ENCODE measurements at places on chromosomes 1 and 21. TPM values are rescaled to one million over a fixed set of nuclear protein-coding genes. Genes with fewer than 3 reads are reported as not detected.

The SCP2 gene
- total RNA-seq: 168 TPM

The RXFP4 gene
- total RNA-seq: not detected

The FUCA1 gene
- total RNA-seq: 69.2 TPM

The LCE6A gene
- not detected for total RNA-seq

The SMIM1 gene
- total RNA-seq: 7.0 TPM

The SLC44A5 gene
- 0.66 TPM for total RNA-seq

The AADACL4 gene
- 0.16 TPM for total RNA-seq

The LENEP gene
- not detected for total RNA-seq

The CYP4Z1 gene
- 0.22 TPM for total RNA-seq

The FCGR2B gene
- total RNA-seq: 19.7 TPM

The WNT9A gene
- total RNA-seq: 3.1 TPM

The TAS1R1 gene
- total RNA-seq: not detected

DNA sequence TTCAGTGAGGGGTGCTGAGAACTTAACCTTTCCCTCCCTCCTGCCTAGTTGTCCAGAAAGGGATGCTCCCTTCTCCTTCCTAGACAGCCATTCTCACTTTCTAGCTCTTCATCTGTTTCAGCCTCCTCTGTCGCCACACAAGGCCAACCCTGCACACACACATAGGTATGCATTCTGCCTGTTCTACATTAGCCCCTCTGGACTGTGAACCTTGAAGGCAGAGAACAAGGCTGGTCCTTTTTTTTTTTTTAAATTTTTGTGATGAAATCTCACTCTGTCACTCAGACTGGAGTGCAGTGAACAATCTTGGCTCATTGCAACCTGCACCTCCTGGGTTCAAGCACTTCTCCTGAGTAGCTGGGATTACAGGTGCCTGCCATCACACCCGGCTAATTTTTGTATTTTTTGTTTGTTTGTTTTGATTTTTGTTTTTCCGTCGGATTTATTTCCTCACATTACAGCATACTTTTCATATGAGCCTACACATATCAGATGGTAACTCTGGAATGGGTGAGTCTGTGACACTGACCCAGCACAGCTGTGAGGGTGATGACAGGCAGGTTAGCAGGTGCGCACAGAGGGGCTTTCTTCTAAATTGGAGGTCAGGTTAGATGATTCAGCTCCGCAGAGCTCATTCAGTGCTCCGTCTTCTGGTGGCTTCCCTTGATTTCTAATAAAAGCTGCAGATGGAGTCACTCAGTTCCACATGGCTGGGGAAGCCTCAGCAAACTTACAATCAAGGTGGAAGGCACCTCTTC is 4.9 kb upstream of the AKR1A1 start:
- DNase-seq: no peak

- DNase-seq: peak; percentile 67
These were observed 354.8 kb upstream of the NFIA start for GRCh38 chr1:60727552-60727951.

- no peak for DNase-seq
These were observed 342.0 kb downstream of the SIPA1L2 start for GRCh38 chr1:232287676-232288569.

DNA sequence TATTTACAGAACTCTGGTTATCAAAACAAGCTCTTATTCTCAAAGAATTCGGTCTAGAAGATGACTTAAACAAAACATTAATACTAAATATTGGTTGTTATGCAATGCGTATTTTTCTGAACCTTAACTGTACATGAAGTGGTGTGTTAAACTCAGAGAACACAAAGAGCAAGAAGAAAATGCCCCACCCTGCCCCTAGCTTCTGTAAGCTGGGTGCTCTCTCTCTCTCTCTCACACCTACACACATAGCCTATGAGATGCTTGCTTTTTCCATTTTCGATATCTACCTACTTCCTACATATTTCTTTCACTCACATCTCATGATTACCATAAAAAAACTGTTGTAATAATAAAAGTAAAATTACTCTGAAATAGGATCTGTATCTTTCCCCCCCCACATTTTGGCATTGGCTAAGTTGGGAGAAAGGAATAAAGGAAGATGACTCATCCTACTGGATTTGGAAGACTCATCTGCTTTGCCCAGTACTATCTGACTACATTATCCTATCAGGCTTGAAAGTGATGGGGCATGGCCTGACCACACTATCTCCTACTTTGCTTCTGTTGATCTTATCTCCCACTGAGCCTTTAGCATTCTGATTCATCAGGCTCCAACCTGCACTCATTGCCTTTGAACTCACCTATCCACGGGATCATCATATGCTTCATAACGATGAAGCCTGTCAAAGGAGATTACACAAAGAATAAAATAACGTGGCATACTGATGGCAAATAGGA is 2.9 kb downstream of the CRYZ start:
- no peak for DNase-seq

- DNase-seq: no peak
These were observed 24.0 kb downstream of the NPHP4 start for GRCh38 chr1:5968161-5968736.

DNA sequence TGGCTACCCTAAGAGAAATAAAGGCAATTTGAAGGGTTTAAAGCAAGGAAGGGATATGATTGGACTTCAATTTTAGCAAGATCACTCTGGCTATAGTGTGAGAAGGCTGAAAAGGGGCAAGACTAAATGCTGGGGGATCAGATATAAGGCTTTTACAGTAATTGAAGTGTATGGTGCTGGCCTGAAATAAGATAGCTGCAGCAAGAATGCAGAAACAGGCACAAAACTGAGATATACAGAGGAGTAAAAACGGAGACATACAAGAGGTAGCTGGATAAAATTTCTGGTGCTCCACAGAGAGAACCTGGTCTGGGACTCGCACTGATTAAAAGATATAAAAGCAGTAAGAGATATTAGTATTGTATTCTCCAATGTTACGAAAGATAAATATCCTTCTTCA is 92.0 kb downstream of the DENND1B start:
- DNase-seq: no peak

GRCh38 chr1:206768472-206769303 is 1.9 kb upstream of the IL19 start:
- DNase-seq: no peak

DNA sequence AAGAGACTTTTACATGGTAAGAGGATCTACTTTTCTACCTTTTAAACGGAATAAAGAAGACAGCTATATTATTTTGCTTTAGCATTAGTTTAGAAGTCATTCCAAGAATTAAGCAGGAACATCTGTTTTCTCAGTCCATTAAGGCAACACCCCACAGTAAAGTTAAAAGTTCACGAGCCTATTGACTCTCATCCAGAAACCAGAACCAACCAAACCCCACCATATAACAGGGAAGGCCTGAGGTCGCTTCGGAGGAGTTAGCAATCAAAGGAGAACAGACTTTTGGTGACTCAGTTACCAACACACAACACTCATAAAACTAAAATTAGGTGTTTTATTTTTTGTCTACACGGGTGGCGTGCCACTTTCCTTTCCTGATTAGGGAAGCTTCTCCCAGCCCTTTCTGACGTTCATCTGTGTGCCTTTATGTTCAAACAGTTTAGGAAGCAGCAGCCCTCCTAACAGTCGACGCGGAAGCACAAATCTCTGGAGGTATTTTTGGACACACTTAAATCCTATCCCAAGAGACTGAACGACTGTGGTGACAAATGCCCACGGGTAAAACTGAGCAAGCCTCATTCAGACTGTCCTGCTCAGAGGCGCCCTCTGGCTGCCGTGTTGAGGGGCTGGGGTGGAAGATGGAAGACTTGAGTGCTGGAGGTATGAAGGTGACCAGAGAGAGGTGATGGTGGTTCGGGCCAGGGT is 8.6 kb upstream of the PLA2G2C start:
- peak; percentile 79 for DNase-seq

- no peak for DNase-seq
These were observed 107.2 kb downstream of the AKT3 start for GRCh38 chr1:243742819-243743218.

DNA sequence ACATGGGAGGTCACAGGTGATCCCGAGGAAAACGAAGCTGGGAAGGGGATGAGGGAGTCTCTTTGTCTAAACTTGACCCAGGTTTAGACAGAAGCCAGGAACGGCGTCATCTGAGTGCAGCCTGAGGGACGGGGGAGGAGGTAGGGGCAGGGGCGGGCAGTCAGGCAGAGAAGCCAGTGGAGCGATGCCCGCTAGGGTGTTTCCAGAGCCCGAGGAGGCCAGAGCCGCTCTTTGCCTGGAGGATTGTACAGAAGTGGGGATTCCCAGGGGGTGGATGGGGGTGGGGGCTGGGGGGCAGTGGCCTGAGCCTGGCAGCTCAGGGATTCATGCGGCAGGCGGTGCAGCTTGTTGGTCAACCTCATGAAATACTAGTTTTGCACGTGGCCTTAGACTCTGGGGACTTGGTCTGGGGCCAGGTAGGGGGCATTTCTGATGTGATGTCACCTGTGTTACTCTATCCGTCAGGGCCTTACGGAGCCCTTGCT is 58.4 kb downstream of the VPS26C start:
- peak; percentile 90 for DNase-seq

DNA sequence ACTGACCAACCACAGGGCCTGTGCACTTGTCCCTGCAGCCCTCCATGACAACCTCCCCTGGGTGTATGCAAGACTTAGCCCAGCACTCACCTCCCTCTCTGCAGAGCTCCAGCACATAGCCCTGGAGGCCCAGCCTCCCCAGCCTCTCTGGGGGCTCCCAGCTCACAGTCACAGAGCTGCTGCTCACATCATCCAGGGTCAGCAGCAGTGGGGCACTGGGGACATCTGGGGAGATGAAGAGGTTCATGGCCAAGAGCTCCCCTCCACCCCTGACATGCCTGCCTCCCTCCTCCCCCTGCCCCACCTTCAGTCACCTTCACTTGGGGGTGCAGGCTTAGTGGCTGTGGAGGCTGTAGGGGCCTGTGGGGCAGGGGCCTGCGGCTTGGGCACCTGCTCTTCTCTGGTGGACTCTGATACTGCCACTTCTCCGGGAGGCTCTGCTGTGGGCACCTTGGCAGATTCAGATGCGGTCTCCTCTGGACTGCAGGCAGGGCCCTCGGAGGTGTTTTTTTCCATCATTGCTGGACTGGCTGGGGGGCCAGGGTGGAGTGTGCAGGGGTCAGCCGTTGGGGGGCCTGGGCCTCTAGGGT is at the start of gene MYBPH:
TSS of gene MYBPH (minus strand) at position 590 of the 590 bp plus-strand sequence. CDS start at position 519, 71 bp downstream.
- no peak for DNase-seq

DNA sequence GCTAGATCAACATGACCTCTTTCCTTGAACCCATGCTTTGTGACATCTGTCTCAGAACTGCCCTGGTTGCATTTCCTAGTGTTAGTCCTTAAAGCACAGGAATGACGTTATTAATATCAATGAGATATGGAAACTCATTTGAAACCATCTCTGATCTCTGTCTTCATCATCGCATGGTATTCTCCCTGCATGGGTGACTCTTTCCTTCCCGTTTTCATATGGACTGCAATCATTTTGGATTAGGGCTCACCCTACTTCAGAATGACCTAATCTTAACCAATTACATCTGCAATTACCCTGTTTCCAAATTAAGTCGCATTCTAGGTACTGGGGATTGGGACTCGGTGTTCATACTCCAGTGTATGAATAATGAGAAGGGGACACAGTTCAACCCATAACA is 41.7 kb upstream of the DISC1 start:
- DNase-seq: no peak

GRCh38 chr1:182446033-182446669 is 3.8 kb upstream of the RGSL1 start:
- DNase-seq: no peak

- no peak for DNase-seq
These were observed 131.1 kb downstream of the KIAA0319L start for GRCh38 chr1:35426097-35426586.

DNA sequence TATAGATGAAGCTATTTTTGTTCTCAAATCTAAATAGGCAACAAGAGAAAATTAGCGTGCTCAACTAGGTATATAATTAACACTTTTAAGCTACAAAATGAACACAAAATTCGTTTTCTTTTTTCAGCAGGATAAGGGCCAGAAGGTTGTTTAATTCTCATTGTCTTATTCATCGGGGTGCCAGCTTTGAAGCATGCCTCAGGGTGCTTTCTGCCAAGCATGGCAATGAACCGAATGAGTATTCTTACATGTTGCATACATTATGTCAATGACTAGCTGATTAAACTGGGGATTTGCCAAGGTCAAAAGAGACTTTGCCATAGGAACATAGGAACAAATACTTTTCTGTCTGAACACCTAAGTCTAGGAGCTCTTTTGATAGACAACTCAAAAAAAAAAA is 102.0 kb upstream of the MAP1LC3C start:
- no peak for DNase-seq

GRCh38 chr1:116962987-116963639 is 38.4 kb upstream of the CD101 start:
- DNase-seq: no peak

All from kidney (tissue), 22 donors.